Activated CD4-positive, alpha-beta memory T cell treated with anti-CD3 and anti-CD28 coated beads for 36 hours (primary cell): ENCODE measurements at places on chromosomes 5 and 9.

DNA sequence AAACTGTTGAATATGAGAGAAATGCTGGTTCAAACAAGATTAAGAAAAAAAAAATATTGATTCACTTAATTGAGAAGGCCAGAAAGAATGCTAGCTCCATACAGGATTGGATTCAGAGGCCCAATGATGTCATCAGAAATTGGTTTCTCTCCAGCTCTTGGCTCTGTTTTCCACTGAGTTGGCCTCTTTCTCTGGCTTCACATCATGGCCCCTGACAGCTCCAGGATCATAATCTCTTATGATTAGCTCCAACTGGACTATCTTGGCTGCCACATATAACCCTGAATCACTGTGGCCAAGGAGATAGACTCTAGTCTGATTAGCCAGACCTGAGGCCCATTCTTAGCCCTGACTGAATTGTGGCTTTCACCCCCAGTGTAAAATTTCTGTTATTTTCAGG, 244.7 kb upstream of the GRAMD2B start:
- no peak for DNase-seq

GRCh38 chr5:28190011-28190410, 1151.6 kb upstream of the CDH9 start:
- DNase-seq = no peak

DNA sequence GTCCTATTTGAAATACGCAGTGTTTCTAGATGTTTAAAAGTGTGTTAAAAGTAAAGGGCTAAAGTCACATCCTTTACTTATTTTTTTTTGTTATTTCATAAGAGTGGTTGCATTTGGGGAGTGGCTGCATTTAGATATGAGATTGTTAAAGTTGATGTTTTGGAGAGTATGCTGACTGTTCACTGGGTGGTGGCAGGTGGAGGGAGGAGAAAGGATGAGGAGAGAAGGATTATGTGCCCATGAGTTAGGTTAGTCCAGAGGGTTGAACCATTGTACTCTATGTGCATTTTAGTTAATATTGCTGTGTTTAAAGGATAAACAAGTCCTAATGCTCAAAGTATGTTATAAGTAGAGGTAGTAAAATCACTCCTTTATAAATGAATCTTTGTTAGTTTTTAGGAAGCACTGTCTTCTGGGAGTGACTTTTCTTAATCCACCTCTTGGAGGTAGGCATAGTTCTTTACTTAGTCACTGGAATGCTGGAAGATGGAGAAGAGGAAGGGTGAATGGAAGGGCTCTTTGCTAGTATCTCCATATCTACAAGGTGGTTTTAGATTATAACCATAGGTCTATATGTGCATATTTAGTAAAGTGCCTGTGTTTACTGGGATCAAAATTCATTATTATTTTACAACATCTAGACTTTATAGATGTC, 332.3 kb downstream of the NPR3 start:
- no peak for DNase-seq

- DNase-seq = no peak
Observed at GRCh38 chr9:109164042-109164441, 3.0 kb downstream of the FRRS1L start.

DNA sequence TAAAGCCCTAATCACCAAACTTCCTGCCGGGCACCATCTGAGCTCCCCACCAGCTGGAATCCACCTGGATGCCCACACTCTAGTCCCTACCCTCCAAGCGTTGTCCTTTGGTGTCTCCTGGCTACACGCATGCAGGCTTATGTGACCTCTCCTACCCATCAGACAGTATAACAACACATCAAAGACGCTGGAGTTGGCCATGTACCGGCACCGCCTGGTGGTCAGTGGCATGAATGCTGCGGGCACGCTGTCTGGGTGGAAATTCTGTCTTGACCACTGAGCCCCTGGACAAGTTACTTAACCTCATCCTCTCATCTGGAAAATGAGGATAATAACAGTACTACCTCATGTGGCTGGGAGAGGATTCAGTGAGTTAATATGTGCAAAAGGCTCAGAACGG, 23.4 kb upstream of the CORO2A start:
- peak; percentile 21 for DNase-seq

GRCh38 chr5:53130266-53130665, 20.7 kb upstream of the MOCS2 start:
- DNase-seq = no peak
